Activated CD4-positive, alpha-beta T cell treated with anti-CD3 and anti-CD28 coated beads, Interleukin-2, amount 10 ng/mL, durations not matched to agents 24 days and 14 days (primary cell): ENCODE measurements at places on chromosomes 2 and 18.
A peak's percentile ranks its signal among the peaks of the same experiment; 100 is the strongest.

DNA sequence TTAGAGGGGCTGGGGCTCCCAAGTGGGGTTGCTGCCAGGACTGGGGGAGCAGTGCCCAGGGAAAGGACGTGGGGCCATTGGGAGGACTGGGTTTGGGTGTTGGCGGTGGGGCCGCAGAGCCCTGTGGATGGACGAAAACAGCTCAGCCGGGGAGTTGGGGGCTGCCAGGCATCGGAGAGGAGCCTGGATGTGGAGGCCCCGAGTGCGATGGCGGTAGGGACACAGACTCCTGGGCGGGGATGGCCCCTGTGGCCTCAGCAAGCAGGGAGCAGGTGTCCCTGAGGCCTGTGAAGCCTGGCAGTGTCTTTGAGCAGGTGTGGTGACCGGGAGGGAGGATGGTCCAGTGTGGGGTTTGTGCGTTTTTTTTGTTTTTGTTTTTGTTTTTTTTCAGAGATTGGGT lies 13.3 kb downstream of the CTDP1 start:
- DNase-seq = no peak

DNA sequence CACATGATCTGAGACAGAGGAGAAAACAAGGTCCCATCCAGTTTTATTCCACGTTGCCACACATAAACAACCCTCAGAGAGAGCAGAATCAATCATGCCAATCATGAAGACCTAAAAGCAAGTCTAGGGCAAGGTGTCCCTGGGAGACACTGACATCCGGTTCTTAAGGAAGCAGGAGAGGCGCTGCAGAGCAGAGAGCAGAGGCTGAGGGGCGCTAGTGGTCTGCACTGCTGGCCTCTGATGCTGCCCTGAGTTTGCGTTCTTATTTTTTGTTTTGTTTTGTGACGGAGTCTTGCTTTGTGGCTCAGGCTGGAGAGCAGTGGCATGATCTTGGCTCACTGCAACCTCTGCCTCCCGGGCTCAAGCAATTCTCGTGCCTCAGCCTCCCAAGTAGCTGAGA lies 83.3 kb downstream of the SMIM21 start:
- DNase-seq = no peak

DNA sequence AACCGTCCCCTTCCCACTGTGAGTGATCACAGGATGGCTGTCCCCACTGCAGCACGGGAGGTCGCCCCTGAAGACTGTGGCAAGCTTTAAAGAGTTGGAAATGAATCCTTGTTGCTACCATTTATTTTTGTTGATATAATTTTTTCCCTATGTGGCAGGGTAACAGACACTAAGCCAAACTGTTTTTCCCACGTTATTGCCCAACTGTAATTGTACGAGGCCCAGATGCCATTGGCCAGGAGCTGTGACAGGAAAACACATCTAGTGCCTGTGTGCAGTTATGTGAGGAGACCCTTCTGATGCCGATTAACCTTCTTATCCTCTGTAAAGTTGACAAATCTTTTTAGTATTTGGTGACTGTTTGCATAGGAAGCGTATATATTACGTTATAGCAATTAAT lies 44.2 kb downstream of the MRPS9 start:
- no peak for DNase-seq

DNA sequence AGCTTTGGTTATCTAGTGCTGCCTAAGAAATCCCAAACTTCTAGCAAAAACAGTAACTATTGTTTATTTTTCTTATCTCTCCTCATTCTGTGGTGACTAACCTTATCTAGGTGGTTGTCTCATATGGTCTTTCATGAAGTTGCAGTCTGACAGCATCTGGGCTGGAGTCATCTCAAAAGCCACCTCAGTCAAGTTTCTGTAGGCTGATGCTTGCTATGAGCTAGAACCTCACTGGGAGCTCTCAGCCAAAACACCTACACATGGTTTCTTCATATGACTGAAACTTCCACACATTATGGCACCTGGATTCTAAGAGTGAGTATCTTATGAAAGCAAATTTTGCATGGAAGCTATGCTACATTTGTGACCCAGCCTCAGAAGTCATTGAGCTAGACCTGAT lies 596.4 kb upstream of the VRK2 start:
- DNase-seq = no peak

GRCh38 chr2:120959426-120959825 lies 223.8 kb downstream of the GLI2 start:
- no peak for DNase-seq

DNA sequence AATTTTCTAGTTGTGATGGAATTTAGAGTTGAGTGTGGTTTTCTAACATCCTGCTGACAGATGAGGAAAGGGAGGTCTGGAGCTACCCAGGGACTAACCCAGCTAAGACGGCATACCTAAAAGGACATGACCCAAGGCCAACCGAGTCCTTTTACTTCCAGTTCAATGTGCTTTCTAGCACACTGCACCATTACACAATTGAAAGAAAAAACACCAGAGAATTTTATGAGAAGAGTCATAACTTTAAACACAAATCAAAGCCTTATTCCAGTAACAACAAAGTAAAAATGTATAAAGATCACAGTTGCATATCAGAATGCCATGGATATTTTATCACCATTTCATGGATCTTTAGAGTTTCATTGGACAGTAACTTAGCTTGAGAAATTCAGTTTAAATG lies 480.3 kb downstream of the MEIS1 start:
- no peak for DNase-seq

DNA sequence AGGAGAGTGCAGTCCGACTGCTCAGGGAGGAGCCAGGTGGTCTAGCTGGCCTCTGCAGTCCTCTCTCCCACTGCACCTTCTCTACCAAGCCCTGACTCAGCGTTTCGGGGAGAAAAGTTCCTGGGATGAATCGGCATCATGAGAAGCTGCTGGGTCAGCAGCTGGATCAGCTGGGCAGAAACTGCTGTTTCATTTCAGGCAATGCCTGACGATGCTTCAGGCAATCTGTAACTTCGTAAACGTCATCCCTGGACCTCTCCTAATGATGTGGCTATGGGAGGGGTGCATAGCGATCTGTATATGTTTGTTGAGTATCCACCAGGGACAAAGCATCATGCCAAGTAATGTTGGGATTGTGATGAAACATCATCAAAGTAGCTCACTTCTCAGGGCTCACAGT lies 20.7 kb downstream of the LIPG start:
- no peak for DNase-seq

DNA sequence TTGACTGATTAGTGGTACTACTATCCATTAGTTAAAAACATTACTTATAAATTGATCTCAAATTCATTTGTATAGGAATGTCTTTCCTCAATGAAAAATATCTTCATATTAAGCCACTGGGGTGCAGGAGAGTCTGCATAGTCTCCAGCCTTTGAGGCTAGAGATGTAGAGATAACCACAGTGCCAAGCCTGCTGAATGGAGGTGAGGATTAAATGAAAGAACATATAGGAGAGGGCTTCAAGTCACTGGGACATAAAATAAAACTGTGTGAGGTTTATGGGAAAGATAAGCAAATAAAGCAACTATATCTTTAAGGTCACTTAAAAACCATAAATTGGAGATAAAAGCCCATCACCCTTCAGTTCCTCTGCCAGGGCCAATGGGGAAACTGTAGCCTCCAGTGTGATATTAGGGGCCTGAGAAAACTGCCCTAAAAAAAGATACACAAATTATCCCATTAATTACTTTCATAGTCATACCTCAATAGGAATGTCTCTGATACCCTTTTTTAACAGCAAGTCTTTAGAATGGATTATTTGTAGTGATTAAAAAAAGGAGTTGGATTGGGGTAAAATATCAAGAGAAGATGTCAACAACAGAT lies 27.6 kb downstream of the GALNT3 start:
- DNase-seq = no peak

- no peak for DNase-seq
Observed at GRCh38 chr2:193963472-193964119, 1693.4 kb upstream of the SLC39A10 start.

DNA sequence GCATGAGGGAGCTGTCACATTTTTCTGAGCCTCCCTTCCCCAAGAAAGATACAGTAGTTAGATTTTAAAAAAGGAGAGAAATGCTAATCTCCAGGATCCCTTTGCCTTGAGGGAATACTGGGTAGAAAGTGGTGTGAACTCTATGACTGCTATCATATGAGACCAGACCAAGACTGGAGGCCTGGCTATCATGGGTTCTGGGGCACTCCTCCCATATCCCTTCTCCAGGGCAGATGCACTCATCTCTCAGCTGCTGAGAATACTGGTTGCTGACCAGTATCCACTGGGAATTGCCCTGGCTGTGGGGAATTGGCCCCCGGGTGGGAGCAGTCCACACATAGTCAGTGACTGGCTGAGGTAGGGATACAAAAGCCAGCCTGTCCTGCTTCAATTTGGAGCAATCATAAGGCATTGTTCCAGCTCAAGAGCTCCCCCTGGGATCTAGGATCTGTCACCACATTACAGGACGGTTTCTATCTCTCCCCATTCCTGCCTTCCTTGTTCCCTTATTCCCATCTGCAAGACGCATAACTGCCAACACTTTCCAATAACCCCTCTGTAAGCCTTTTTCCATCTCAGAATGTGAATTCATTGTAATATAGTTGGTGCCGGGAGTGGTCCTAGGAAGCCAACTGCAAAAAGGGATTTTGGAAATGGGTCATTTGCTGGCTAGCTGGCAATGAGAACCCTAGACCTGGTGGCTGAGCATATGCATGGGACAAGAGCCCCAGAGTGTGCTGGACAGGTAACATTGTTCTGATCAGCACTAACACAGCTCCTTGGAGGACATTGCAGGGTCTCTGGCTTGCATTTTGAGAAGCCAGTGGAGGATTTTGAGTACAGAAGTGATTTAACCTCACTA lies 35.4 kb upstream of the REEP1 start:
- DNase-seq = no peak

GRCh38 chr2:128454980-128455720 lies 136.5 kb upstream of the HS6ST1 start:
- no peak for DNase-seq

DNA sequence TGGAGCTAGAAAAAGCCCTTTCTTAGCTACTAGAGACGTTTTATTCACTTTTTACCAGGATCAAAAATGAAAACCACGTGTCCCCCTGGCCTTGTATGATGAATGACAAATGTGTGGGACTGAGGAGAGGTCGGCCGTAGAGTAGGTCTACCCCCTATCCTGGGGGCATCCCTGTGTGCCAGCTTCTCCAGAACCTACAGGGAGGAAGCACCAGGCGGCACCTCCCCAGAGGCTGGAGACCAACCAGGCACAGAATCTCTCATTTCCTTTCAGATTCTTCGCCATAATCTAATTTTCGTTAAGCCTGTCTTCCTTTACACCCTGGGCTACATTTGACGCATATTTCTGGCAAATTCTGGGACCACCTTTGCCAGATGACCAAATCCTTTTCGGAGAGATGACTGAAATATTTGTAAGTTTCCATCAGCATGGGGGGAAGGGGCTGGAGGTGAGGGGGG lies 15.9 kb downstream of the TWIST2 start:
- no peak for DNase-seq

- no peak for DNase-seq
Observed at GRCh38 chr2:119416299-119416923, 15.2 kb upstream of the TMEM37 start.

- DNase-seq = no peak
Observed at GRCh38 chr2:168499500-168499899, 43.4 kb downstream of the CERS6 start.

- DNase-seq = no peak
Observed at GRCh38 chr18:62914871-62915392, 199.6 kb downstream of the PHLPP1 start.

- peak; percentile 32 for DNase-seq
Observed at GRCh38 chr2:112870841-112871835, 34.6 kb upstream of the IL1B start.

- DNase-seq = no peak
Observed at GRCh38 chr2:195395362-195395761, 261.7 kb upstream of the SLC39A10 start.

DNA sequence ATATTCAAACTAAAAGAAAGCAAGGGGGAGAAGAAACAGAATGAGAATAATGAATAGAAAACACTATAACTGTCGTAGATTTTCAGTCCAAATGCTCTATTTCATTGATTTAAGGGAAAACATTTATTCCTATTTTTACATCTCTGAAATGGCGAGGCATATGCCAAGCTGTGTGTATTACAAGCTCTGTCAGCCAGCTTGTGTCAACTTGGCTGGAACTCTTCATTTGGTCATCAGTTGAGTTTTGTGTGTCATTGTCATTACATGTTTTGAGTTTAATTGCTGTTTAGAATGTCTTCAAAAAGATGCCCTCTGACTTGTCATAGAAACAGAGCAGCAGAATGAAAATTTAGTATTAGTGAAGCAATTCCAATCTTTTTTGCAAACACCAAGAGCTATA lies 8.1 kb upstream of the IL37 start:
- DNase-seq = no peak

- peak; percentile 89 for DNase-seq
Observed at GRCh38 chr2:218257390-218257981, 3.3 kb upstream of the GPBAR1 start.

DNA sequence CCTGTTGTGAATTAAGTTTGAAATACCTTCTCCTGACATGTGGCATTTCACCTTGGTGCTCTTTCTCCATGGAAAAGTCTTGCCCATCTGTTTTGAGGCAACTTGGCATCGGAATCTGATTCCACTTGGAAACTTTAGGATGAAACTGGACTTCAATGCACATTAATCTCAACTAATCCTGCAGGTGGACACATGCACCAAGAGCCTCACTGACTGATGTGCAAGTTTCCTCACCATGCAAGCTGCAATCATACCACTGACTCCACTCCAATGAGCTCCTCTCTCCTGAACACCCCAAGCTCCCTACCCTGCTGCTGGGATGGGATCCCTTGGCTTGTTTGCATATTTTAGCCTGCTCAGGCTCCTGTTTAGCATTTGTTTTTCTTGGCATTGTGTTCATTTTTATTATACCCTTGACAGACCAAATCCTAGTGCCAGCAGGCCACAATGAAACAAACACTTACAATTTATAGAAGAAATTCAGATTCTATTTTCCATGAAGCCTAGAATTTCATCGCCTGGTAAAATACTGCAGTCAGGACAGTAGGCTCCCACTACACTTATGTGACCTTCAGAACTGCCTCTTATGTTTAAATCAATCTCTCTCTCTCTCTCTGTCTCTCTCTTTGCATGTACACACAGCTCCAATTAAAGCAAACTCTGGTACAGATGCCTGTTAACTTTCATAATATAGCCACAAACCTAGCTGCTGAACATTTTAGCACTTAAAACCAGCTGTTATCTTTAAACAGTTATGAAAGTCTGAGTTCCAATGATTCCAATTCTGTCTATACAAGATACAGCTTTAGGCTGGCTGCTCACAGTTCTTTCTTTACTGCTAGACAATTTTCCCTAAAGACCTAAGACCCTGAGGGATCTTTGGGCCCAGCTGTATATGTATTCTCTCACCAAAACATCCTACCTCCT lies 141.5 kb downstream of the OSR1 start:
- no peak for DNase-seq

GRCh38 chr2:229370509-229370908 lies 99.4 kb upstream of the PID1 start:
- DNase-seq = no peak

DNA sequence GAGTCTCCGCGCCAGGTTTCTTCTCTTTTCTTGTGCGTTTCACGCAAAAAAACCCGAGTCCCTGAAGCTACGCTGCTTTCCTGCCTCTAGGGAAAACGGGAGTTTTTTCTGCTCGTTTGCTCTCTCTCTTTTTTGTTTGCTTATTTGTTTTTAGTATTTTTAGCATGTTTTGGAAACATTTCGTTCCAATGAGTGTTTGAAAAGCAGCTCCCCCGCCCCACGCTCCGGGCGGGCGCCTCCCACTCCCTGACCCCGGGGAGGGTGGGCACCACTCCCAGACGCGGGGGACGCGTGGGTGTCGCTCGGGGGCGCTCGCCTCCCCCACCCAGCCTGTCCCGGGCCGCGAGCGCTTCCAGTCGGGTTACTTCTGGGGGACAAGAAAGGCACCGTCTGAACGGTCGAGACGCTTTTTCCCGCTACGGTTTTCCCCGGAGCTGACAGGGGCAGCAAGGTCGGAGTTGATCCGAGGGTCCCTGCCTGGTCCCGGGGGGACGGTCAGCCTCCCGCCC lies 446 bp upstream of the EFHD1 start:
- DNase-seq = no peak
